ENCODE measurements at places on chromosomes 7 and 10. TPM values are rescaled to one million over a fixed set of nuclear protein-coding genes. Genes with fewer than 3 reads are reported as not detected.
A peak's percentile ranks its signal among the peaks of the same experiment; 100 is the strongest.

The ACSM6 gene
- total RNA-seq = not detected

The AOAH gene
- 2.4 TPM for total RNA-seq

The SLC18A2 gene
- total RNA-seq = not detected

The SUN3 gene
- not detected for total RNA-seq

The TAS2R4 gene
- total RNA-seq = 0.62 TPM

DNA sequence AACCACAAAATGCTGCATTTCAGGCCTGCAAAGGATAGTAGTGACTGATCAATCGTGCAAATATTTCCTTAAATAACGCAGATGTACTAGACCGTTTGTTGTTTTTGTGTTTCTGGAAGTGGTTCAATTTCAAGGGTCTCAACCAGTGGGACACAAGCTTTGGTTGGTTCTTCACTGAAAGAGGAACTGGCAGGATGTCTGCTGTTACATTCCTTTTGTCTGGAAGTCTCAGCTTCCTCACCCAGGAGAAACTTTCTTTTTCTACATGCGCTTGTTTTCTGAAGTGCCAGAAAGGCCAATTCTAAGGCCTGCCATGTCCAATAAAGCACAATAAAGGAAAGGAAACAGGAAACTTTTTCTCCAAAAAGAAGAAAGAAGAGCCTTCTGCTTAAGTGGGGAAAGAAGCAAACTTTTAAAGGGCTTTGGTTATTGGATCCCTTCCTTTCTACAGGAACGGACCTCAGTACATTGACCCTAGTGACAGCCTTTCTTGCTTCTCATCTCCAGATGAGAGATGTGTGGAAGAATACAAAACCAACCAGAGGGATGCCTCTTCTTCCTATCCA lies 4.1 kb downstream of the DKK1 start:
- H3K27me3 ChIP-seq = peaks cover 16% of the 10 kb centered on the region
- H3K36me3 ChIP-seq = no peaks in the 10 kb centered on the region
- H3K27ac ChIP-seq = no peak overlapping the region
- H3K4me1 ChIP-seq = peaks cover 6% of the 10 kb centered on the region
- no peak for DNase-seq

DNA sequence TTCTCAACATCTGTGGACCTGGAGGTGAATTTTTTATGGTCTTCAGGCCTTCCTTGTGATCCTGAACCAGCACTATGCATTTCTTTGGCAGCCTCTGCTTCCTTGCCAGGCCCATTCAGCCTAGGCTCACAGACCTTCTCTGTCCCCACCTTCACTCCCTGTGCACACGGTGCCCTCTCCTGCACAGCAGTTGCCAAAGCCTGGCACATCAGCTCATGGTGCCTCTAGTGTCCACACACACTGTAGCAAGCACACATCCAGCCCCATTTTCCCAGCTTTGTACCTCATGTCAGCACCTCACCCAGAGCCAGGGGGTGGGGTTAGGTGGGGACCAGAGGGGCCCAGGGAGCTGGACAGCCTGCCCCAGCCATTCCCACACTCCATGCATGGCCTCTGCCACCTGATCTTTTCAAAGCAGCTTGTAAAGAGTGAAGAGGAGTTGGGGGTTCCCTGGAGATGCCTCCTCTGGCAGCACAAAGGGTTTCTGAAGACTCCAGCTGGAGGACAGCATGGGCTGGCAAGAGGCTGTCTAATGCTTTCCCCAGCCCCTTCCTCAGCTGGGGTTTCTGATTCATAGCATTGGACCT lies 57.9 kb upstream of the TMEM72 start:
- H3K27me3 ChIP-seq = no peaks in the 10 kb centered on the region
- no peak for DNase-seq
- H3K36me3 ChIP-seq = no peaks in the 10 kb centered on the region
- H3K4me3 ChIP-seq = no peak overlapping the region
- H3K4me1 ChIP-seq = no peaks in the 10 kb centered on the region

DNA sequence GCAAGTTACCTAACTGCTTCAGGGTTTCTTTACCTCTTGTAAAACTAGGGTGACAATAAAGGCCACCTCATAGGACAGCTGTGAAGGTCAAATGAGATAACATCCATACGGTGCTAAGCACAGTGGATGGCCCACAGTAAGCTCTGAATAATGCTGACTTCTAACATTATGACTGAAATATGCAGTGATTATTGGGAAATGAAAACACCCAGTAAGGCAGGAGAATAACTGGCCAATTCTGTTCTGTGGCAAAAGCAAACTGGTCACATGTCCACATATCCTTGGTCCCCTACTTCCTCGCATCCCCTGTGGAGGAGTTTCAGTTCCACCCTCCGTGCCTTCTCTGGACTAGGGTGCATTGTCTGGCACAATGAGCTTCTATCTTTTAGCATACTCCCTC lies 1.4 kb downstream of the CUBN start:
- H3K27ac ChIP-seq = no peak overlapping the region
- no peak for DNase-seq
- H3K27me3 ChIP-seq = no peaks in the 10 kb centered on the region
- no peaks in the 10 kb centered on the region for H3K4me1 ChIP-seq
- no peak overlapping the region for H3K4me3 ChIP-seq
- no peaks in the 10 kb centered on the region for H3K36me3 ChIP-seq

DNA sequence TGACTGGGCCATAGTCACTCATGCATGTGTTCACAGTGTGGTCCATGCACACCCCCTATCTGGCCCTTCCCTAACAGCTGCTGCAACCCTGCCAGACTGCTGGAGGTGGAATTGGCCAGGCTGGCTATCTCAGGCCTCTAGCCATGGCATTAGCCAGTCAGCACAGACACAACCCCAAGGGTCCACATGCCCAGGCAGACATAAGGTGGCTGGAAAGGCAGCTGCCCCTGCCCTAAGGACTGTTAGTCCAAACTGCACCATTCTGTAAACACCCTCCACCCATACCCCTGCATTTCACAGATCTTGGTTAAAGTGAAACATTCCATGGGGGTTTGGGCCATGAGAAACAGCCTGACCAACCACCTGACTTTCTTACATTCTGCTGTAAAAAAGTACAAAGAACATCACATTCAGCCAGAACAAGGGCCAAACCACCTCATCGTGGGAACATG lies 137.4 kb upstream of the KCNMA1 start:
- no peak for DNase-seq
- H3K4me3 ChIP-seq = no peak overlapping the region
- peaks cover 6% of the 10 kb centered on the region for H3K36me3 ChIP-seq
- peaks cover 2% of the 10 kb centered on the region for H3K4me1 ChIP-seq

- H3K27ac ChIP-seq = no peak overlapping the region
- peak; percentile 66 for DNase-seq
- peaks cover 8% of the 10 kb centered on the region for H3K36me3 ChIP-seq
- H3K4me3 ChIP-seq = no peak overlapping the region
Observed at GRCh38 chr7:150876817-150877526, 24.7 kb downstream of the AOC1 start.

- no peaks in the 10 kb centered on the region for H3K36me3 ChIP-seq
- no peak for DNase-seq
- no peak overlapping the region for H3K4me3 ChIP-seq
- no peaks in the 10 kb centered on the region for H3K27me3 ChIP-seq
- H3K27ac ChIP-seq = no peak overlapping the region
Observed at GRCh38 chr10:4316161-4316810, 509.7 kb upstream of the AKR1E2 start.

- peaks cover 7% of the 10 kb centered on the region for H3K36me3 ChIP-seq
- H3K4me3 ChIP-seq = no peak overlapping the region
- no peak for DNase-seq
Observed at GRCh38 chr10:112721080-112721698, 228.9 kb upstream of the TCF7L2 start.

DNA sequence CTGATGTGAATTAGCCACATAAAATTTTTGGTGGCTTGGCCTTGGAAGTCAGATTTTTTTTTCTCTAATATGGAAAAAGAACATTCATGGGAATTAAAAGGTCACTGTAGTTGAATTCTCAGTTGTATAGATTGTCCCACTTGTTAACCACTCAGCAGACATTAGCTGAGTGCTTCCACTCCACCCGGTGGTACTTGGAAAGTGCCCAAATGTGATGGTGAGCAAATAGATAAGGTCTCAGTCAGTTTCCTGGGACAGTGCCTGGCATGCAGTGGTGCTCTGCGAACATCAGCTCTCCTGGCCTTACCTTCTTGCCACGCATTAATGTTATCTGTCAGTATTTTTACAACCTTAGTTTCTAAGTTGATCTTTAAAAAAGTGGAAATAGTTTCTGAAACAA lies 1.4 kb downstream of the ATP5F1C start:
- no peak overlapping the region for H3K4me3 ChIP-seq
- peaks cover 24% of the 10 kb centered on the region for H3K36me3 ChIP-seq
- H3K27ac ChIP-seq = no peak overlapping the region

- H3K4me3 ChIP-seq = no peak overlapping the region
- H3K4me1 ChIP-seq = peaks cover 33% of the 10 kb centered on the region
- peaks cover 1% of the 10 kb centered on the region for H3K27me3 ChIP-seq
Observed at GRCh38 chr10:16812676-16813075, 4.5 kb downstream of the RSU1 start.

DNA sequence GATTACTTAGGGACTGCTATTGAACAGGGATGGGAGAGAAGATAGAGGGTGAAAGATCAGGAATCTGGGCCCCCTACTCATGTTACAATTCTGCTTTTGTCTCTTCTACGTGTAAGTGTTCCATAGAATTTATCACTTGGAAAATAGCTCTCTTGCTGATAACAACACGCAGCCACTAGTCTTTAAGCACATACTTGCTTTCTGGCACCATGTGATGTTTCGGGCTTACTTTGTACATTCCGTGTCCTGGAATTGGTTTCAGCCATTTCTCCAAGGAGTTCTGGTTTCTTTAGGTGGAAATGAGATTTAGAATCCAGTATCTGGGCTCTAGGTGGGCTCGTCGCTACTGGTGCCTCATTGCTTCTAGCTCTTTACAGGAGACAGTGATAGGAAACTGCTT lies 59.7 kb downstream of the TFAM start:
- no peak overlapping the region for H3K27ac ChIP-seq
- H3K4me3 ChIP-seq = no peak overlapping the region
- H3K27me3 ChIP-seq = no peaks in the 10 kb centered on the region
- H3K36me3 ChIP-seq = no peaks in the 10 kb centered on the region
- H3K4me1 ChIP-seq = no peaks in the 10 kb centered on the region

DNA sequence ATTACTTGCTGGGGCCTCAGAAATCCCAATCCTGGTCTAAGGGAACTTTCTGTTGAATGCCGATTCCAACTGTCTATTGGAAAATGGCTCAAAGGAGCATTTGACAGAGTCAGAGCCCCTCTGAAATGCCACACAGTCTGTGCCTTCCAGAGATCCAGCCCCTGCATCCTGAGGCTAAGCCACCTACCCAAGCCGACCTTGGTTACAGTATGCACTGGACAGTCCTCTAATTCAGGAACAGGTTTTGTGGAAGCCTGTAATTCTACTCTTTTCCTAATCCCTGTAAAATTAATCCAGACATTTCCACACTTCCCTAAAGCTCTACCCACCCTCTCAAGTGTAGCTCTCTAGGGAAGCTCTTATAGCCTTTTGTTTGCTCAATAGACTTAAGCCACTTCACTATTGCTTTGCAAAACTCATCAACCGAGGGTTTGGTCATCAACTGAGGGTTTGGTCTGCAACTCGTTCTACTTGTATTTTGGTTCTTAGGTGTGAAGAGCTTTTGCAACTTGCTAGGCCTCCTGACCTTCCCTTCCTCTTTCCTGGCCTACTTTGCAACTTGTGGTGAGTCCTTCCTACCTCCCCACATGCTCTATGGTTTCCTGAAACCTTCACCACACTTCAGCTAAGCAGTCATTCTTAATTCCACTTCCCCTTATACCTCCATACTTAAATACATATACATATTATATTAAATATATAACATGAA lies 364.8 kb downstream of the SFMBT2 start:
- H3K4me3 ChIP-seq = no peak overlapping the region
- H3K36me3 ChIP-seq = no peaks in the 10 kb centered on the region
- DNase-seq = no peak
- H3K27me3 ChIP-seq = no peaks in the 10 kb centered on the region
- H3K4me1 ChIP-seq = peaks cover 19% of the 10 kb centered on the region

DNA sequence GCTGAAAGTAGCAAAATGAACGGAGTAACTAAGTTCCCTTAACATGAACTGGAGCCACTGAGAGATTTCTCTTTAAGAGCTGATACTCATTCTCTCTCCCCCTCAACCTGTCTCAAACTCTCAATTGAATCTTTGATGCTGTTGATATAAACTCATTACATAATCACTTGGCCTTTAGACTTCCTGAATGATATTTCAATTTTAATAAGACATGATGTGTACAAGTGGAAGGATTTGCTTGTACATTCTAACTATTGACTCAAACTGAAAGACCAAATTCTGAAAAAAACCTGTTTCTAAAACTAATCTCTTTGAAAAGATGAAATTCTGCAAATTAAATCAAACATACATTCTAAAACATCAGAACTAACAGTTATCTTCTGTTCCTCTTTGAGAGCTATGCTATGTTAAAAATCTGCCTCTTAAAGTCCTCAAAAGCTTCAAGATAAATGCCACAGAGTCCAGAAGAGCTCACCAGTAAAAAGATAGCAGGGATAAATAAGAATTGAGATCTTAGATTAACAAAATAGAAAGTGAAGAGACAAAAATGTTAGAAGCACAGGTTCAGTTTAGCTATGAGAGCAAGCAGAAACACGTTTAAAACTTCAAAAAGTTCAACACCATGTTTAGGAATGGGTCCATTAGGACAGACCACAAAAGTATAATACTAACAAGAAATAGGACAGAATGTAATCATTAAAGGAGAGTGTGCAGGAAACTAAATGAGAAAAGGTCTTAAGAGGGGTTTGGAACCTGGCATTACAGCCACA lies 46.1 kb downstream of the TNPO3 start:
- no peaks in the 10 kb centered on the region for H3K27me3 ChIP-seq
- DNase-seq = no peak
- H3K4me1 ChIP-seq = peaks cover 43% of the 10 kb centered on the region

DNA sequence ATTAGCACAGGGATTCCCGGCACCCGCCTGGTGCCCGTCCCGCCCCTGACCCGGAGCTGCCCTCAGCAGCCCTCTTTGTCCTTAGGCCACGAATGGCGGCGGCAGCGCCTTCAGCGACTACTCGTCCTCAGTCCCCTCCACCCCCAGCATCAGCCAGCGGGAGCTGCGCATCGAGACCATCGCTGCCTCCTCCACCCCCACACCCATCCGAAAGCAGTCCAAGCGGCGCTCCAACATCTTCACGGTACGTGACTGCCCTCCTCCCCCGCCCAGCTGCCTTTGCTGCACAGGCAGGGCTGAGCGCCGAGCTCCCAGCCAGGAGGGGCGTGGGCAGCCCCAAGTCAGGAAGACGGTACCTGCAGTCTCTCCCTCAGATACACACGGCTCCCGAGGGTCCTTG lies 33.6 kb downstream of the AGAP3 start:
- no peak overlapping the region for H3K4me3 ChIP-seq
- H3K27ac ChIP-seq = no peak overlapping the region
- peaks cover 12% of the 10 kb centered on the region for H3K36me3 ChIP-seq
- H3K27me3 ChIP-seq = no peaks in the 10 kb centered on the region
- H3K4me1 ChIP-seq = peaks cover 12% of the 10 kb centered on the region
- DNase-seq = no peak

- no peak overlapping the region for H3K27ac ChIP-seq
- H3K27me3 ChIP-seq = no peaks in the 10 kb centered on the region
- H3K4me1 ChIP-seq = no peaks in the 10 kb centered on the region
- no peak for DNase-seq
- H3K36me3 ChIP-seq = no peaks in the 10 kb centered on the region
Observed at GRCh38 chr10:105538874-105539273, 897.8 kb downstream of the SORCS3 start.

Measured in activated CD4-positive, alpha-beta memory T cell treated with anti-CD3 and anti-CD28 coated beads for 36 hours (primary cell).